ENCODE measurements at places on chromosomes 2 and 18.

DNA sequence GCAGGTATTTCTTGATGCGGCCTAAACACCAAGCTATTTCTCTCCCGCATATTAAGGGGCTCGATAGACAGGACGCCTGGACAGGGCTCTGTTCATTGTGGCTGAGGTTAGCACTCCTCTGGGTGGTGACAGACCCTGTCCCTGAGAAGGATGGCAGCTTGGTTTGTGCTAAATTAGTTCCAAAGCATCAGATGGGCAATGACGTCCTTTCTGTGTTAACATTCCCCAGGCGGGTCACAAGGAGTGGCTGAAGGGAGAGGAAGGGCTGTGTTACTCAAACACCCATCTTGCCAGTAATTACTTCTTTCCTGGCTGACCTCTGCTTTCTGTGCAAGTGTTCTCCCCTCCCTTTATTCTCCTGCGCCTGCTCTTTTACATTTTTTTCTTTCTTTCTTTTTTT is 75.0 kb downstream of the TMEM247 start:
- DNase-seq = no peak

DNA sequence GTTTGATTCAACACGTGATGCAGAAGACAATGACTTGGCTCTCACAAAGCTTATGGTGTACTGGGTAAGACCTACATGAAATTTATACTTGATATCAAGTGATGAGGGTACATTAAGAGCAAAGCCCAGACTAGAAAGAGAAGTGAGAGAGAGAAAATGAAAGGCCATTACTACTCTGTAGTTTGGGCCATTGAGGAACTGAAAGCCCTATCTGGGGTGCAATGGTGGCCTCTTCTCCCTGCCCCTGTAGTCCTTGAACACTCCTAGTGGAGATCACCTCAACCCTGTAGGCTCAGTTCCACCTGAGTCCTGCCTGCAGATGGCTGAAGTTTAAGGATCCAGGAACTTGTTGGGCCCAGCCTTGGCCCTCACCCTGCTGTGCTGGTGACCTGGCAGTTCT is 569.8 kb upstream of the MEX3C start:
- no peak for DNase-seq

DNA sequence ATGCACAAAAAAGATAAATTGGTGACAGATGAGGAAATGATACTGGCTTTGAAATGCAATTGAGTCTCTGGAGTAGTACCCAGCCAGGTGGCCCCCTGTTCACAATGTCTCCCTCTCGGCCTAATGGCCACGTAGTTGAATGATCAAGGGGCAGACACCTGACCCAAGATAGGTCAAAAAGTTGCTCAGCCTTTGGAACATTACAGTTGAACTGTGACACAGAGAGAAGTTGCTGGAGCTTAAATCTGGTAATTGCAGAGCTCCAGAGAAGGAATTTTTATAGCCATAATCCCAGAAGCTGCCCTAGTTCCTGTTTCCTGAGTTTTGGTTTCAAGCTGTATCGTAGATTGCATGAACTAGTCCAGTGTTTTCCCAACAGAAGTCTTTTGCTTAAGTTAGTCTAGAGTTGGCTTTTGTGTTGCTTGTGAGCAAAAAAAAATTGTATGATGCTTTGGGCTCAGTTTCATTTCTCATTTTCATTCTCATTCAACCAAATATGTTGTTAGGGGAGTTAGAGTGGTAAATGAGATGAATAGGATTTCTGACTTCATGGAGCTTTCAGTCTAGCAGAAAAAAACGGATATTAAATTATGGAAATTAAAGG is 117.9 kb downstream of the CSRNP3 start:
- no peak for DNase-seq

DNA sequence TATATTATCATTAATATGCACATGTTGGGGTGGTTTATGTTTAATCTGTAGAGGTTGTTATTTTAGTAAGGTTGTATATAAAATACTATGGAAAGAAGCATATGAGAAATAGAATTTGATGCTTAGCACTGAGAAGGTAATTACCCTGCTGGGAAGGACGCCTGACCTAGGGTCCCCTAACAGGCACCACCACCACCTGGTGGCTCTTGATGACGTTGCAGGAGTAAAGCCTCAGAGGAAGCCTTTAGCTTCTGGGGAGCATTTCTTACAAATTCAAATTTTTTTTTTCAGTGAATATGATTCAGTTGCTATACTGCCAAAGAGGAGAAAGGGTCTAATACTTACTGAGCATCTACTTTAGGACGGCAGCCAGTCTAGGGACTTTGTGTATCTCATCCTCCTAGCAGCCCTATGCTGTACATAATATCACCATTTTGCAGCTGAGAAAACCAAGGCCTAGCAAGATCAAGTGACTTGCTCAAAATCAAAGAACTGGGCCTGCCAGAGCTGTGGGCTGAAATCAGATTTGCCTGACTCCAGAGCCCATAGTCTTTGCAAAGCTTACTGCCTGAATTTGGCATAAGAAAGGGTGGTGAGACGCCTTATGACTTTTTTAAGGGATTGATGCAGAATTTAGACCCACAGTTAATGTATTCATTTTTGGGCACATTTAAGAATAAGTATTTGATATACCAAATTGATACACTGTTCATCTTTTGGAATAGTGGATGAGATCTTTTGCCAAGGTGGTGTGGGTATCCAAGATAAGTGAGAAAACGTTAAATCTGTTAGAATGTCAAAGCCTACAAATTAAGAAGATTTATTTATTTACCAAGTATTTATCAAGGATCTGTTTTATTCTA is 78.8 kb upstream of the GAREM1 start:
- DNase-seq = peak; percentile 20

DNA sequence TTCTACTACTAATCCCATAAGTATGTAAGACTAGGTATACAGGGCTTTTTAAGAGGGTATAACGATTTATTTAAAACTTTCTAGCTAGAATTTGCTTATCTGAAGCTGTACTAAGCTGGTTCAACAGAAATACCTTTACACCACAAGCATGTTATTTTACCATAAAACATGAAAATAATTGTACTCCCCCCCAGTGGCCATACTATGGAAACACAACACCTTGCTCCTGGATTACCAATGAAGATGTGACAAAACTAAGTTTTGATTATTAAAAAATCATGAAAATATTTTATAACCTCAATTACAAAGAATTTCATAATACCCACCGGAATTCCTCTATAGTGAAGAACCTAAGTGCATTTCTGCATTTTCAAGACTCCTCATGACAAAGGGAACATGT is 27.3 kb downstream of the LPIN2 start:
- DNase-seq = no peak

- DNase-seq = no peak
Measured at GRCh38 chr2:103386872-103387271, 625.0 kb downstream of the TMEM182 start.
